ENCODE measurements at places on chromosomes 12 and 14.

DNA sequence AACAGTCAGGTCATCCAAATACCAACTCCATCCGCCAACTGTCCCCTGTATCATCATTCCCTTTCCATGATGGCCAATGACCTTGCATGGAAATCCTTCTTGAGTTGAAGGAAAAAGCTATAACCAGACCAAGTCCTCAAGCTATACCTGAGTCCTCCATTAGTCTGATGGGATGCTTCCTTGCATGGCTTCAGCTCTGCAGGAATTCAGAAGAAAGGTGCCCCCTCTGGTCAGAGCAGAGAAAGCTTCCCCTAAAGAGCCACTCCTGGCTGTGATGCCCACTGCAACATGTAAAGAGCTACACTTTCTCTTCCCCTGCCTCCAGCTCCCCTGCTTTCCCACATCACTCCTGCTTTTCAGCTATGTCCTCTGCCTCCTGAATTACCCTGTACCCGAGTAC is 43.1 kb upstream of the FKBP4 start:
- no peak overlapping the region for H3K4me3 ChIP-seq
- DNase-seq, result no peak
- no peaks in the 10 kb centered on the region for H3K4me1 ChIP-seq
- H3K27ac ChIP-seq, result no peak overlapping the region
- peaks cover 5% of the 10 kb centered on the region for H3K36me3 ChIP-seq

DNA sequence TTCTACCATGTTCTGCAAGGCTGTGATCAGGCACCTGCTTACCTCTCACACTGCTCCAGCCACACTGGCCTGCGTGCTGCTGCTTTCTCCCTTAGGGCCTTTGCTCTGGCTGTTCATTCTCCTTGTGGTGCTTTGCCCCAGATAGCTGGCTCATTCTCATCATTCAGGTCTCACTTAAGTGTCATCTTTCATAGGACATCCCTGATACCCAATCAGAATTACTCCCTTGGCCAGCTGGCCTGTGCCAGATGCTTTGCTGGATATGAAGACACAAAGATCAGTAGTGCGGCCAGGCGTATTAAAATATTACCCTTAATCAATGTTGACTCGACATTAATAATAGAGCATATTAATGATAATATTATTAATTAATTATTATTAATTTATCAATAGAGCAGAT is 143.8 kb upstream of the FGD4 start:
- H3K4me1 ChIP-seq, result peaks cover 22% of the 10 kb centered on the region
- no peak for DNase-seq
- H3K4me3 ChIP-seq, result no peak overlapping the region
- no peaks in the 10 kb centered on the region for H3K36me3 ChIP-seq
- H3K27ac ChIP-seq, result peak overlapping the region; percentile 7

GRCh38 chr14:92500491-92500941 is 13.1 kb upstream of the RIN3 start:
- H3K27ac ChIP-seq, result no peak overlapping the region
- H3K27me3 ChIP-seq, result no peaks in the 10 kb centered on the region
- DNase-seq, result no peak
- peaks cover 20% of the 10 kb centered on the region for H3K4me1 ChIP-seq

- peak overlapping the region; percentile 89 for H3K4me3 ChIP-seq
- peaks cover 36% of the 10 kb centered on the region for H3K27me3 ChIP-seq
- H3K36me3 ChIP-seq, result peaks cover 35% of the 10 kb centered on the region
- H3K4me1 ChIP-seq, result peaks cover 10% of the 10 kb centered on the region
- H3K27ac ChIP-seq, result no peak overlapping the region
These were observed 10.5 kb downstream of the CACNA2D4 start for GRCh38 chr12:1907652-1908611.

GRCh38 chr12:5479761-5480160 is 47.9 kb downstream of the NTF3 start:
- H3K4me3 ChIP-seq, result no peak overlapping the region
- H3K36me3 ChIP-seq, result peaks cover 4% of the 10 kb centered on the region
- H3K27me3 ChIP-seq, result no peaks in the 10 kb centered on the region
- peaks cover 19% of the 10 kb centered on the region for H3K4me1 ChIP-seq
- no peak for DNase-seq
- no peak overlapping the region for H3K27ac ChIP-seq

GRCh38 chr14:67852926-67853604 is 33.5 kb downstream of the RAD51B start:
- H3K27ac ChIP-seq, result peak overlapping the region; percentile 56
- no peak overlapping the region for H3K4me3 ChIP-seq
- peaks cover 7% of the 10 kb centered on the region for H3K36me3 ChIP-seq
- no peak for DNase-seq

DNA sequence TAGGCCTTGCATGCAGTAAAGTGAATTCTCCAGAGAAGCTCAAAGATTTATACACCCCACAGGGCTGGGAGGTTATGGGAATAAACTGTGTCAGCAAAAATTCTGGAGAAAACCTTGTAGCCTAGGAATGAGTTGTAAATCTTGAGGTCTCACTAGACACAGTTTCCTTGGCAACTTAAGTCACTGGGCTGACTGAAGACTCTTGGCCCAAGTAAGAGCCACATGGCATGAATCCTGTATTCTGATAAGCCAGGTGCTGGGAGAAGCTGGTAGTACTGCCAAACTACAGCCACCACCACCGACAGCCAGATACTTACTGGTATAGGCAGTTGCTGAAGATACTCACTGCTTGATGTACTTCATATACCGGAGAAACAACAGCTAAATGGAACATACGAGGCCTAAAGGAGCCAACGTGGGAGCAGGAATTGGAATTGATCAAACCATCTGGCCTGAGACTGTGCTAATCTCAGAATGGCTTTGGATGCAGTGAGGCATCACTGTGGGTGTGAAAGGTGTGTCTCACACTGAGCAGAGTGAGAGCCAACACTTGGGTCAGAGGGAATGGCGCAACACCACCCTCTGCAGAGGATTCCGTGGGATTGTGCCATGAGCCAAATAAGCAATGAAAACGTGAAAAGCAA is 102.8 kb upstream of the TMCC3 start:
- H3K4me1 ChIP-seq, result no peaks in the 10 kb centered on the region
- H3K27ac ChIP-seq, result no peak overlapping the region

DNA sequence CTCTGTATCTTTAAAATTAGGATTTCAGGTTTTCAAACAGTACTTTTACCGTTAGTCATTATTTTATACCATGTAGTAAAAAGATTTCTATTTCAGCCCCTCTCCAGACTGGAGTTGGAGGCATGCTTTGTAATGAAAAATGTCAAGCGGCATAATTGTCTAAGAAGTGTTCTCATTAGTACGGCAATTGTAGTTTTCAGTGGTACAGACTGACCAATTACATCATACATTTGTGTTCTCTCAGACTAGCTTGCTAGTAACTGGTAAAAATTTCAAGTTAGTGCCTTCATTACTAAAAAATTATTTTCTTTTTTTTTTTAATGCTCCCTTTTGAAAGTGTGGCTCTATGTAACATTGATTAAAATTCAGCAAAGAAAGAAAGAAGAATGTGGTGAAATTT is 4.5 kb downstream of the USP30 start:
- H3K4me3 ChIP-seq, result no peak overlapping the region
- H3K27ac ChIP-seq, result no peak overlapping the region
- H3K27me3 ChIP-seq, result no peaks in the 10 kb centered on the region
- peaks cover 7% of the 10 kb centered on the region for H3K36me3 ChIP-seq
- DNase-seq, result no peak

DNA sequence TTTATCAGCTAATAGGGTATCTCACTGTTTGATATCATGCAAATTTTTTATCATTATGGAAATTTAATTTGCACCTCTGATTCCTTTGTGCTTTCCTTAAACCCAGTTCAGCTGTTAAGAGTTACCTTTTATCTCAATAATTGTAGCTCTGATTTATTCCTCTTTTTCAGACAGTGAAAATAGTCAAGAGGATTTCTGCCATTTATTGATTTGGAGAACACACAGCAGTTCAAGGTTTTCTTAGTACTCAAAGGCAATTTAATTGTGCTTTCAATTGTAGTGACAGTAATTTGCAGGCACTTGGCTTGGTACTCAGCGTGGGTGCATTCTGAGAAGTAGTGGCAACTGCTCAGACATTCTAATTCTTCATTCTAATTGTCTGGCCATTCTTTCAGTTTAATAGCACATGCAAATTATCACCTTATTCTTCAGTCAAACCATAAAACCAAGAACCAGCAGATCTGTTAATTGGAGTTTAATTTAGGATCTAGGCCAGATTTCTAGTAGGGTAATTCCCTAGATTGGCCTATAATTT is 709.3 kb downstream of the RPS29 start:
- H3K27me3 ChIP-seq, result peaks cover 5% of the 10 kb centered on the region
- H3K27ac ChIP-seq, result no peak overlapping the region
- no peak overlapping the region for H3K4me3 ChIP-seq
- H3K36me3 ChIP-seq, result no peaks in the 10 kb centered on the region
- no peaks in the 10 kb centered on the region for H3K4me1 ChIP-seq
- no peak for DNase-seq

- H3K27me3 ChIP-seq, result no peaks in the 10 kb centered on the region
- no peak overlapping the region for H3K4me3 ChIP-seq
- no peaks in the 10 kb centered on the region for H3K4me1 ChIP-seq
These were observed 17.3 kb downstream of the TMEM132D start for GRCh38 chr12:129886541-129886940.

GRCh38 chr12:2624543-2625288 is 170.1 kb upstream of the FKBP4 start:
- H3K36me3 ChIP-seq, result no peaks in the 10 kb centered on the region
- H3K27ac ChIP-seq, result no peak overlapping the region
- peaks cover 7% of the 10 kb centered on the region for H3K4me1 ChIP-seq
- H3K27me3 ChIP-seq, result peaks cover 41% of the 10 kb centered on the region
- DNase-seq, result no peak
- H3K4me3 ChIP-seq, result no peak overlapping the region

DNA sequence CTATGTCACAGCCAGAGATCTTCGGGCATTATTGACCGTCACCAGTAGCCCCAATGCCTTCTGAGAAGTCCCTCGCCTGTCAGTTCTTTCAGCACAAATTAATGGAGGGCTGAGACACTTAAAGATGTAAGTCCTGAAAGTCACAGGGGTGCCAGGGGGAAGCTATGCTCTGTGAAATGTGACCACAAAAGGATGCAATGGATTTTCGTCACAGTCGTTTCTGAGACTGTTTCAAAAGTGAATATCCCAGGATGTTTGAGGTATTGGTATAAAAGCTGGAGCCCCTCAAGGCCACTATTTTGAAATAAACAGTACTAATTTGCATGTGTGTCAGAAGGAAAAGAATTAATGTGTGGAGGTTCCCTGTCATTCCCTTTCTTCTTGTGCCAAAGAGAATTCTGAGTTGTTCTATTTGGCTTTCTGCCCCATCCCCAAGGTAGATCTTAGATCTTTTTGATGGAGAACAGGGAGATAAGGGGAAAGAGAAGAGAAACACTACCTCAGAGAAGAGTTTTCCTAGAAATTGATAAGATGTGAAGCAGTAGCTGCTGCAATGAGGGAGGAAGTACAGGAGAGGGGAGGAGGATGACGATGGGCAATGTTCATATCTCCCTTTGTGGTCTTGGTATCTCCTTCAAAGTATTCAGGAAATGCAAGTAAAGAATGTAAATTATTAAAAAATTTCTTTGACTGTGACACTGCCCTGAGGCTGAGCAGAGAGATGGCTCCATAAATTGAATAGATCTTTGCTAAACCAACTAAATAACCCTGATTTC is 101.8 kb upstream of the NAP1L1 start:
- H3K4me3 ChIP-seq, result no peak overlapping the region
- H3K4me1 ChIP-seq, result no peaks in the 10 kb centered on the region
- no peaks in the 10 kb centered on the region for H3K36me3 ChIP-seq
- no peak overlapping the region for H3K27ac ChIP-seq

- no peak overlapping the region for H3K27ac ChIP-seq
- H3K4me3 ChIP-seq, result no peak overlapping the region
- no peaks in the 10 kb centered on the region for H3K4me1 ChIP-seq
- H3K36me3 ChIP-seq, result no peaks in the 10 kb centered on the region
These were observed 15.7 kb upstream of the ACOT1 start for GRCh38 chr14:73521229-73521628.

- H3K4me1 ChIP-seq, result peaks cover 30% of the 10 kb centered on the region
- no peaks in the 10 kb centered on the region for H3K27me3 ChIP-seq
- H3K4me3 ChIP-seq, result no peak overlapping the region
- peaks cover 5% of the 10 kb centered on the region for H3K36me3 ChIP-seq
- H3K27ac ChIP-seq, result no peak overlapping the region
These were observed 3.3 kb downstream of the SEC23A start for GRCh38 chr14:39099748-39100147.

DNA sequence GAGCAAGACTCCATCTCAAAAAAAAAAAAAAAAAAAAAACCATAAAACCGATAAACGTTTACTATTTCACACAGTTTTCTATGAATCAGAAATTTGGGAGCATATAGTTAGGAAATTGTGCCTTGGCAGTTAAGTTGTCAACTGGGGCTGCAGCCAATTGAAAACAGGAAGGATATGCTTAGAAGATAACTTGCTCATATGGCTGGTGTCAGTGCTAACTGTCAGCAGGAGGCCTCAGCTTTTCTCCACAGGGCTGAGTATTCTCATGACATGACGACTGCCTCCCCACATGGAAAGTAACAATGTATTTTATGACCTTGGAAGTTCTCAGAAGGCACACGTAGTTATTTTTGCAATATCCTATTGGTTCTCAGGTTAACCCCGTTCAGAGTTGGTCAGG is 29.6 kb upstream of the OR5AU1 start:
- no peak overlapping the region for H3K4me3 ChIP-seq
- H3K36me3 ChIP-seq, result no peaks in the 10 kb centered on the region
- no peak for DNase-seq

- no peak overlapping the region for H3K27ac ChIP-seq
- no peaks in the 10 kb centered on the region for H3K27me3 ChIP-seq
- DNase-seq, result no peak
- H3K4me1 ChIP-seq, result no peaks in the 10 kb centered on the region
- no peak overlapping the region for H3K4me3 ChIP-seq
- H3K36me3 ChIP-seq, result peaks cover 24% of the 10 kb centered on the region
These were observed 19.6 kb downstream of the HCFC2 start for GRCh38 chr12:104083769-104084475.

DNA sequence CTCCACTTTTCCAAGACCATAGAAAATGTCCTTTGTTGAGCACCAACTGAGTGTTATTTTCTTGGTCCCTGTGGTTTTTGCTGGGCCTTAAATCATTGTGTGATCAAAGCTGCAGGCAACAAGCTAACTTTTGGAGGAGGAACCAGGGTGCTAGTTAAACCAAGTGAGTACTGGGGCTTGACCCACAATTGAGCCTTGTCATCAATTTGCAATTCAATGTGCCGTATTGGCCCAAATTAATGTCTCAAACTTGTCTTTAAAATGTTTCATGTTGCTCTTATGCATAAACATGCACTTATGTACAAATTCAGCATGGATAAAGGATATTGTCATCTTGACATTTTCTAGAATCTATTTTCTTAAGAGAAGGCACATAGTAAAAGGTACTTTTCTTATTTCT is 62.3 kb downstream of the DAD1 start:
- H3K27ac ChIP-seq, result no peak overlapping the region
- no peak for DNase-seq
- peaks cover 69% of the 10 kb centered on the region for H3K4me1 ChIP-seq

DNA sequence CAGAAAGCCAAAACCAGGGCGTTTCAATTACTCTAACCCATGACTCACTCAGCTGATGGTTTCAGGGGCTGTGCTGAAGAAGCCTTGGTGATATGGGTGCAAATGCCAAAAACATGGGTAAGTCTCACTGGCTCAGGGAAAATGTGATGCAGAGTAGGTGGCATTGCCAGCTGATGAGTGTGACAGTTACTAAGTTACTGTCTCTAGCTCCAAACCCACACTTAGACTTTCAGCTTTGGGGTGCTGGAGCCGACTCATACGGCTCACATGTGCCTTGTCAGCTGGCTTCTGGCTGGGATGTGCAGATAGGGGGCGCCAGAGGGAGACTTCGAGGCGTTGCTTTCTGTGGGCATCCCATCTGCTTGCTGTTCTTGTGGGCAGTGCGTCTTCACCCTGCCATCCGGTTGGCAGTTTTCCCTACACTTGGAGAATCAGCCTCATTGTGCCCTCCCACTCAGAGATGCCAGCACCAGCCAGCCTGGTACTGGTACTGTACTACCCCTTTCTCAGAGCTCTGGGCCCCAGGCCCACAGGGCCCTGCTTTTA is 11.1 kb upstream of the KRT7 start:
- H3K4me3 ChIP-seq, result no peak overlapping the region
- H3K36me3 ChIP-seq, result no peaks in the 10 kb centered on the region
- no peak for DNase-seq
- no peak overlapping the region for H3K27ac ChIP-seq
- no peaks in the 10 kb centered on the region for H3K4me1 ChIP-seq
